ENCODE measurements at places on chromosomes 4 and X.

DNA sequence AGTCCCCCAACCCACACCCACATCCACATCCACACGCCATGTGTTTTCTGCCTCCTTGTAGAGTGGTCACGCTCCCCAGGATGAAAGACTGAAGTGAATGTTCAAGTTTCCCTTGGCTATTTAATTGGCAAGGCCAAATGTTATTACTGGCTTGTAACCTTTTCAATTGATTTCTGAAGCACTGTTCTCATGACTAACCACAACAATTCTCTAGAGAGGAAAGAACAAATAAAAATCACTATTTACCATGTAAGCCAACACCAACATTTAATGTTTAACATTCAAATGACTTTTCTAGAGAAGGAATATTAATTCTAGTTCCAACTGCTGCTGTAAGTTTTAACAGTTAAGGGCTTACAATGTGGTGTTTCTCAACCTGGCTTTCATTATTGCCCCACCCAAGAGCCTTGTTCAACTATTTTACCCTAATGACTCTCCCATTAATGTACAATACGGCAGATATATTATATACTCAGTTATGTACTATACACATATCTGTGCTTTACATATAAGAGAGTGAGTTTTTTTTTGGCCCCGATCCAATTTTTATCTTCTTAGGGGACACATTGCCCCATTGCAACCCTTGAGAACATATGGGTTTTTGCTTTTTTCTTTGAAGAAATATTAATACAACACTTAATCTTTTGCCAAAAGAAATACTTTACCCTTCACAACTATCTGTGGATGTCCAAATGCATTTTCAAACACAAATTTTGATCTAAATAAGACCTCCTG is 46.5 kb downstream of the RELL1 start:
- no peak for DNase-seq

GRCh38 chr4:26984896-26985295 is 124.3 kb downstream of the STIM2 start:
- DNase-seq = no peak

- no peak for DNase-seq
Measured at GRCh38 chr4:20809812-20810211, 109.6 kb downstream of the PACRGL start.

DNA sequence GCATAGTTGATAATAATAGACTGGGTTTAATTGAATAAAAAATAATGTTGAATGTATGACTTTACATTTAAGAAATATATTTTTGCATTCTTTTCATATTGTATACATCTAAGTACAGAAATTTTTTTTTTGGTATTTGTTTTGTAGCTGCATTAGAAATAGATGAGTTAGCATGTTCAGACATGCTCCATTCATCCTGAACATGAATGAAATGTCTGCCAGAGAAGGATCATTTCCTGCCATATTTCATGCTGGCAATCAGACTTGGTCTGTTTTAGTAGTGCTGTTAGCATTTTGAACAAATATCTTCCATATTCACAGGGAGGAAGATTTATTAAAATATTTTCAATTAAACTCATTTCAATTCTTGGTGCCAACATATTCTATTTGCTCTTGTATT is 98.9 kb downstream of the FRMPD4 start:
- no peak for DNase-seq

DNA sequence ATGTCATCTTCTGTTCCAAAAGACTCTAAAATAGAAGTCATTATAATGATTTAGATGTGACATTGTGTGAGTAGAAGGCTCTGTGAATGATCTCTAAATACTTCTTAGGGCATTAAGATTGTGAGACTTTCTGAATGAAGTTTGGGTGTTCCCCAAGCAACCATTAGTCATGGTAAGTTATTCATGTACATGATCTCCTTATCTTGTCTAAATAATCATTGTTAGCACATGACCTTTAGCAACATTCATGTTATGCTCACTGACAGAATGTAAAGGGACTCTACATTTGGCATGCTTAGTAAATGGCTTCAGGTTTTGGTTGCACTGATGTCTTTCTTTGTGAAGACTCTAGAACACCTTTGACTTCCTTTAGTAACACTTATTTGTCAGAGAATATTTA is 140.8 kb upstream of the AGA start:
- no peak for DNase-seq

DNA sequence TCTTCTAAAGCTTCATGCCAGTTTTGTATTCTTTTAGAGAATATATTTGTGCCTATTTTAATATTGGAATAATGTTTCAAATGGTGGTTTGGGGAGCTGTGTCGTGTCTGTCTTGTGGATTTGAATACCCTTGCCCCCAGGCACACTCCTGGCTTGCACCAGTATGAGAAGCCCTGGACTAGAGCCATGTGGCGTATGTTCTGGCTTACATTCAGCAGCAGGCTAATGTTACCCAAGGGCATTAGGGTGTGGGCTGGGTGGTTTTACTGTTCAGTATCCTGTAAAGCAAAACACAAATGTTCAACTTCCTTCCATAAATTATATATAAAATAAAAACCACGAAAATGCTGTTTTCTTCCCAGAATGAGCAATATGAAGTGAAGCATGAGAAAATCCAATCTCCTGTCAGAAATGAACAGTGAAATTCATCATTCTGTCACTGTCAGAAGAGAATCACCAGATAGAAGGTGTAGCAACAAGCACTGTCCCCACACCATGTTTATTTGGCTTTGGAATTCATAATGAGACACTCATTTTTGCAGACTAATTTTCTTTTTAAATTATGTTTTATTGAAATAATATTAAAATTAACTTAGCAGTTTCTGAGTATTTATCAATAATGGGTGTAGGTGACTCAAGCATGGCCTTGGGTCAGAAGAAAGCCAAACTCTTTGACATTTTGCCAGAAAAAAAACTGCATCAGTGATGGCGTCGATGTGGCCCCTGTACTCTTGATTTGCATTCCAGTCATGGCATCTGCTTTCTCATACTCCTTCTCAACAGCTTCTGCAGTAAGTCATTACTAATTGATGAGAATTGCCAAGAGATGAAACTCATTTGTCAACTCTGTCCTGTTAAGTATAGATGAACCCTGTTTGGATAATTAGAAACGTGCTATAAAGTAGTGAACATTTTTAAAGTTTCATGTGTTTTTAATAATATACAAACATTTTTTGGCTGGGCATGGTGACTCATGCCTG is 43.8 kb downstream of the WWC2 start:
- no peak for DNase-seq

DNA sequence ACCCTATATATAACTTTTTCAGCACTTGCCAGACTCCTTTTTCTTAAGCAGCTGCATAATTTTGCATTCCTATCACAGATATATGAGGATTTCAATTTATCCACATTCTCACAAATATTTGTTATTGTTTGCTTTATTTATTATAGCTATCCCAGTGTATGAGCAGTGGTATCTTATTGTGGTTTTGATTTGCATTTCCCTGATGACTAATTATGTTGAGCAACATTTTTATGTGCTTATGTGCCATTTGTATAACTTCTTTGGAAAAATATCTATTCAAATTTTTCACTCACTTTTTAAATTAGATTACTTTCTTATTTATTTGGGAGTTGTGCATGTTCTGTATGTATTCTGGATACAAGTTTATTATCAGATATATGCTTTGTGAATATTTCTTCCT is 361.9 kb downstream of the KCTD8 start:
- DNase-seq = no peak

- no peak for DNase-seq
Measured at GRCh38 chr4:160947653-160948052, 1216.1 kb downstream of the FSTL5 start.

DNA sequence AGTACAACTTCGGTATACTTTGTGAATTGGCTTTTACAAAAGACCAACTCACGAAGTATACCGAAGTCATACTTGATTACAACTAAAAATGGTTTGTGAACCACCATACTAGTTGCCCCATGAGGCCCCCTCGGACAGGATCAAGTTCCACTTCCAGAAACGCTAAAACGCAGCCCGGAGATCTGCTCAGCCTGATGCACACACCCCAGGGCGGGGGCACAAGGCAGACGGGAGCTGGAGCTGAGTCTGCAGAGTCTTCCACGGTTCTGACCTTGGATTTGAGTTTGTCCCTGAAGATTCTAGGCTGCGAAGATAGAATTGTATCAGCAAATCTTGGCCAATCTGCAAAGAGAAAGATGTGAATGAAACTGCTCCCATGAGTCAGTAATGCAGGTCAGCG is 118.1 kb downstream of the SORCS2 start:
- no peak for DNase-seq

- DNase-seq = no peak
Measured at GRCh38 chr4:5084911-5085475, 33.7 kb downstream of the STK32B start.

- no peak for DNase-seq
Measured at GRCh38 chr4:78065508-78066192, 8.5 kb downstream of the FRAS1 start.

DNA sequence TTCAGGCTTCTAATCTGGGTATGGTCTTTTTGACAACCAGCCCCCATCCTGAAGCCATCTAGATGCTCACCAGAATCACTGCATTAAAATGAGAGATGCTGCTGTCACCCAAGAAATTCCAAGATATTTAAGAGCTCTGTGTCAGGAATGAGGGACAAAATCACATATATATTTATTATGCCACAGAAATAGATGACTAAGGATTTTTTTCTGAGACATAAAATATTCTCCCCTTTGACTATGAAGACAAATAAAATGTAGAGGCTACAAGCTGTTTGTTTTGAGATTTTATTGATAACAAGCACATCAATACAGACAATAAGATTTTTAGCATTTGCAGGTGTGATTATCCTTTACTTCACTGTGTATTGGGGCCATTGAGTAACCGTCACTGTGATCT is 77.4 kb downstream of the COMMD8 start:
- no peak for DNase-seq

DNA sequence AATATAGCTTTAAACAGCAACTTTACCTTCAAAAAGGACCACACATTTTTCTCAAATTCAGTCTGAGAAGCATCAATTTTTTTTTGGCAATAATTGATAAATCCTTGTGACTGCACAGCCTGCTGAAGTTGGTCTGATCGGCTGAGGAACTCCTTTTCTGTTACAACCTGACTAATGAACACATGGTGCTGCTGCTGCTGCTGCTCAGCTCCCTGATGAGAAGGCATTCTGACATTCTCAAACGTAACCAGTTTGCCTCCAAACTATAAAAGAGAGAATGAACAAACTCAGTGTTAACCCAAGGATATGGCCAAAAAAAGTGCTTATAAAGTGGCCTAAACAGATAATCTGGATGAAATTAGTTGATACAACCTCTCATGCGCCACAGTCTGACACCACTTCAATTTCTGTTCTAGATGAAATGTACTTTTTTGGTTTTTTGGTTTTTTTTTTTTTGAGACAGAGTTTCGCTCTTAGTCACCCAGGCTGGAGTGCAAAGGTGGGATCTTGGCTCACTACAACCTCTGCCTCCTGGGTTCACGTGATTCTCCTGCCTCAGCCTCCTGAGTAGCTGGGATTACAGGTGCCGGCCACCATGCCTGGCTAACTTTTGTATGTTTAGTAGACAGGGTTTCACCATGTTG is 26.5 kb downstream of the SEC31A start:
- peak; percentile 28 for DNase-seq

GRCh38 chr4:77434299-77435092 is 171.1 kb upstream of the CXCL13 start:
- DNase-seq = no peak

- DNase-seq = no peak
Measured at GRCh38 chr4:26346203-26346620, 25.4 kb downstream of the RBPJ start.

DNA sequence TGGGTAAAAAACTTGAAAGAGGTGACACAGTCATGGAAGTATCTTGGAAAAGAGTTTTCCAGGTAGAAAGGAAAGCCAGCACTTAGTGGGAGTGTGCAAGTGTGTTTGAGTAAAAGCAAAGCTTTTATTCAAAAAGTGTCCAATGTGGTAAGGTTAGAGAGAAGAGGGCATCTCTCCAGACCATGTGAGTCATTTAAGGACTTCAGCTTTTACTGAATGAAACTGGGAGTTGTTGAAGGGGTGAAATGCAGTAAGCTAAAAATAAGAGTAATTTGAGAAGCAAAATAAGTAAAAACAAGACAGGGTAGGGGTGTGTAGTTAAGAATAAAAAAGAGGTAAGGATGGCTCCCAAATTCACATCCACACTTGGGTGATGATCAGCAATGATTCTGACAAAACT is 238.9 kb downstream of the SLC7A11 start:
- no peak for DNase-seq

DNA sequence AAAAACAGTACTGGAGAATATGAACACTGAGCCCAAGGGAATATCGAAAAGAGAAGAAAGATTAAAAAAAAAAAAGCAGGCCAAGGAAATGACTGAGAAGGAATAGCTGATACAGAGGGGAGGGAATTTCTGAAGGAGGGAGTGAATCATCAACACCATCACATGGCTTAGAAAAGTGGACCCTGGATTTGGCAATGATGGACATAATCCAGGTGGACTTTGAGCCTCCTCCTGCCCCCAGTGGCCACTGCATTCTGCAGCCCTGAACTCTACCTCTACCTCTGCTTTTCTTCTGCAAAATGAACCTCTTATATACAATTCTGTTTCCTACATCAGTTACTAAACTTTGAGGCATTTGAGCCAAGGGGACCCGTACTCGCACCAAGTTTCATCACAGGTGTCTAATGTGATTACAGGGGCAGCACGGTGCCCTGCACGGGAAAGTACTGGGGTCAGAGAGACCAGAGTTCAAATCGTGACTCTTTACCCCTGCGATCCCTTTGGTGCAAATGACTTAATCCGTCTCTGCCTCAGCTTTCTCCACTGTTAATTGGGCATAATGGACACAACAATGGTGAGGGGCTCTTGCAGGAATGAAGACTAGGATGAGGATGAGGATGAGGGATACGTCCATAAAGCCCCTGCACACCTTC is 1.1 kb downstream of the OCIAD2 start:
- no peak for DNase-seq

- DNase-seq = no peak
Measured at GRCh38 chr4:1851575-1852410, 4.2 kb downstream of the LETM1 start.

- no peak for DNase-seq
Measured at GRCh38 chr4:174713821-174714220, 115.2 kb downstream of the GLRA3 start.

DNA sequence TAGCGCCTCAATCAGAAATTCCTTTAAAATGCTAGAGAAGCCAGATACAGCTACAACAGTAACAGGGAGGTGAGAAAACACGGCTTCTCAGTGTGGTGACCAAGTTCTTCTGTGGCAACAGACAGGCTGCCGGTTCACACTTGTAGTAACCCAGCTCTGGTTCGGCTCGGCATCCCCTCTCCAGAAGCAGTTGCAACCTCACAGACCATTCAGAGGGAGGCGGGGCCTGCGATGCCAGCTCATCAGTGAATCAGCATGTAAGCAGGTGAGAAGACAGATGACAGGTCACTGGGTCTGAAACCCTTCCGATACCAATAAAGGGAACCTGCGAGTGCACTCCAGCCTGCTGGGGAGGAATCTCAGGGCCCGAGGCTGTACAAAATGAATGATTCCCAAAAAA is 251.0 kb downstream of the KCNIP4 start:
- DNase-seq = peak; percentile 23

DNA sequence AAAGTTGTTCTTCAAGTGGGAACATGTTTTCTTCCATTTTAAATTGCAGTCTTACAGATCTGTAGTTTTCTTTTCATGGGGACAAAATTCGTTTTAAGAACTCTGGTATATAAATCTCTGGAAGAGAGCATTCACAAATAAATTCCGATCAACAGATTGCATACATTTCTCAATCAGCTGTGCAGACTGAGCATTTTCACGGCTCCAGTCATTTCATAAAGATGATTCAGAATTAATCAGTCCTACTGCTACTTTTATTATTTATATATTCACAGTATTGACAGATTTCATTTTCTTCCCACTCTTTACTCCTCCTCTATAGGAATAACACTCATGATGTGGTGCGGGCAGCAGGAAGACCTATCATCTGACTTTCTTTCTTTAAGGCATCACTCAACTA is 534.9 kb upstream of the FTHL17 start:
- DNase-seq = no peak

GRCh38 chrX:148380650-148381561 is 119.5 kb upstream of the AFF2 start:
- DNase-seq = peak; percentile 46
